ENCODE measurements at places on chromosomes 6 and 20.

DNA sequence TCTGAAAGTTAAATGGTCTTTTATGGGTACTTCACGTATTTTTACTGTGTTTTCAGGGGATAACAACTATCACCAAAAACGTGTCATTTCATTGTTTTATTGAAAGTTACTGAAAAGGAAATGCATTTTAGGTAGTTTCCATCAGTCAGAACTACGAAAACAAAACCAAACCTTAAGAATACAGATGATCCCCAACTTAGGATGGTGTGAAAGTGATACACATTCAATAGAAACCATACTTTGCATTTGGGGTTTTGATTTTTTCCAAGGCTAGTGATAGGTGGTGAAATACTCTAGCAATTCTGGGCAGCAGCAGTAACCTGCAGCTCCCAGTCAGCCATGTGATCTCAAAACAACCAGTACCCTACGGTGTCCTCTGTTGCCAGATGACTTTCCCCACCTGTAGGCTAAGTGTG lies 25.9 kb upstream of the EFHC1 start:
- no peak for DNase-seq

DNA sequence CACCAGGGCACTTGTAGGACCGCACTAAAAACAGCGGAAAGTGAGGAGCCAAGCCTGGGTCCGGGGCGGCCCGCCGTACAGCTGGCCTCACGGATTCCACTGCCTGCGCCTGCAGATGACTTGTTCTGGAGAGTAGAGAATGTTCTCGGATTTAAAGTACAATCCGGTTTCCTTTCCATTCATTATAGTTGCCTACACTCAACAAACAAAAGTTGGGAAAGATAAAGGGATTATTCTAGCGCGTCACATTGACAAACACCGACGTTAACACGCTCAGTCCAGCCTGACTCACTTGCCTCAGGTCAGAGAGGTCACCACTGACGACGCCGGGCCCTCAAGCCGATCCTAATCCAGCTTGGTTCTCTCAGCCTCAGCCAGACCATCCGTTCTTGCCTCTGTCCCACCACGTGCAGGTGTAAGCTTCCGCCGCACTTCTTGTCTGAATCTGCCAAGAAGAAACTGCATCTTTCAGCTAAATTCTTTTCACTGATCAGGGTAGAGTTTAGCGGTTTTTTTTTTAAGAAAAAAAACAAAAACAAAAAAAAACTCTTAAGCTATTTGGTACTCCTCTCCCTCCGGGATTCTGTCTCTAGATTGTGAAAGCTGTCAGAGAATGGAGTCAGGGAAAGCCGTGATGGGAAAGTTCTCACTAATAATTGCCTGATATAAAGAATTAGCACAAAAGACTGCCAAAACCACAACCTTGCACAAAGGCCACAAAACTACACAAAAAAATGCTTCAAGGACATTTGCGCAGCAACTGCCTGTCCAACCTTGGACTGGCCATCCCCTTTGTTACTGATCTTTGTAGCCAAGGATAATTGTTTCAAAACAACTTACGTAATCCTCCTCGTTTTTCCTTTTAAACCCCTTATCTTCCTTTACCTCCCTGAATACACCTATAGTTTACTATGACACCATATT lies 1.1 kb upstream of the PHF10 start:
- DNase-seq: no peak

DNA sequence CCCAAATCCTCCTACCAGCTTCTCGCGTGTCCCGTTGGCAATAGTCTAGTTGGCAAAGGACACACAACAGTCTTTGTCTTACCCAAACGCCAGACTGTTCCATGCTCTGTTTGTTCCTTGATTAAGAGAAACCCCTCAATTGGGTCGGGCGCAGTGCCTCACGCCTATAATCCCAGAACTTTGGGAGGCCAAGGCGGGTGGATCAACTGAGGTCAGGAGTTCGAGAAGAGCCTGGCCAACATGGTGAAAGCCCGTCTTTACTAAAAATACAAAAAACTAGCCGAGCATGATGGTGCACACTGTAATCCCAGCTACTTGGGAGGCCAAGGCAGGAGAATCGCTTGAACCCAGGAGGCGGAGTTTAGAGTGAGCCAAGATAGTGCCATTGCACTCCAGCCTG lies 153.7 kb downstream of the GRM4 start:
- no peak for DNase-seq

DNA sequence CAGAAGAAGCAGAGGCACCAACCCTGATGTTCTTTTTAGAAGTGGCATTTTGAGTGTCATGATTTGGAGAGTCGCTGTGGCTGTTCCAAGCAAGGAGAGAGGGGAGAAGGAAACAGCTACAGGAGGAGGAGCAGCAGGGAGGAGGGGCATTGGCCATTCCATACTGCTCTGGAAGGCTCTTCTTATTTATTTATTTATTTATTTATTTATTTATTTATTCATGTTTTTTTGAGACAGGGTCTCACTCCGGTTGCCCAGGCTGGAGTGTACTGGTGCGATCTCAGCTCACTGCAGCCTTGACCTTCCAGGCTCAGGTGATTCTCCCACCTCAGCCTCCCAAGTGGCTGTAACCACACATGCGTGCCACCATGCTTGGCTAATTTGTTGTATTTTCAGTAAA lies 178.3 kb upstream of the PROKR2 start:
- no peak for DNase-seq

GRCh38 chr20:32527052-32527446 lies 58.1 kb downstream of the NOL4L start:
- no peak for DNase-seq

- DNase-seq: peak; percentile 73
Observed at GRCh38 chr6:125201961-125202729, 48.6 kb downstream of the TPD52L1 start.

DNA sequence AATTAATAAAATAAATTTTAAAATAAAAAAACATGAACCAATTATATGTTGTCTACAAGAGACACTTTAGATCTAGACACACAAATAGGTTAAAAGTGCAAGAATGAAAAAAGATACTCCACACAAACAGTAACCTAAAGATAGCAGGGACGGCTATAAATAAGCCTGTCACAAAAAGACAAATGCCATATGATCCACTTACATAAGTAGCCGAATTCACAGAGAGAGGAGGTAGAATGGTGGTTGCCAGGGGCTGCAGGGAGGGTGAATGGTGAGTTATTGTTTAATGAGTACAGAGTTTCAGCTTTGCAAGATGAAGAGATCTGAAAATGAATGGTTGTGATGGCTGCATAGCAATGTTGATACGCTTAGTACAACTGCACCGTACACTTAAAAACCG lies 32.7 kb downstream of the KATNA1 start:
- DNase-seq: no peak

GRCh38 chr6:136923954-136924673 lies 2.0 kb downstream of the SLC35D3 start:
- DNase-seq: no peak

DNA sequence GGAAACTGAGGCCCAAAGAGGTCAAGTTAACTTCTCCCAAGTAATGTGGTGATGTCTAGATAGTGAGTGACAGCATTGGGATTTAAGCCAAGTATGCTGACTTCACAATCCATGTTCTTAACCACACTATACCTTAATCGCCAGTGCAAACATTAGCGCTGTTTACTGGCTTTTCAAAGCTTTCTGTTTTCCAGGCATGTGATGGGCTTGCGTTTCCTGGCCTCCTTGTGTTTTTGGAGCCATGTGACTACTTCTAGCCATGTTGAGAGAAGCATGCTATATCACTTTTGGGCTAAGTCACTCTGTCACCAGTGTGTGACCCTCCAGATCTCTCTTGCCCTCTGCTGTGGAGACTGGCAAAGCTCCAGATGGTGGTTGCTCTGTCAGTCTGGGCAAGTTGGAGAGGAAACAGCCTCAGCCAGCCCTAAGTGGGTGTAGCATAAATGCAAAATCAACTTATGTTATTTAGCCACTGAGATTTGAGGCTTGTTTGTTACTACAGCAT lies 76.9 kb downstream of the ANKRD6 start:
- no peak for DNase-seq

DNA sequence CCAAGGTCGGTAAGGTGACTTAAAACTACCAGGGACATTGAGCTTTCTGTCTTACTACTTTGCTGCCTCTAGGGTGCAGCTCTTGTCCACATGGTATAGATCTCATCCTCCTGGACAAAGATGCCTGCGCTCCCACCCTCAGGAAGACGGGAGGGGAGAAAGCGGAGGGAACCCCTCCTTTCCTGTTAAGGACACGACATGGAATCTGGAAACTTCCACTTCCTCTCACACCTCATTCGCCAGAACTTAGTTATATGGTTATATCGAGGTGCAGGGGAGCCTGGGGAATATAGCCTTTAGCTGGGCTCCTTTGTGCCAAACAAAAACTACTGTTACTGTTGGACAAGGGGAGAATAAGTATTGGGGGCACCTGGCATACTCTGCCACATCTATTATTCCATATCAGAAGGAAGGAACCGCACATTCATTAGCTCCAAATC lies 224.3 kb upstream of the TSHZ2 start:
- no peak for DNase-seq

DNA sequence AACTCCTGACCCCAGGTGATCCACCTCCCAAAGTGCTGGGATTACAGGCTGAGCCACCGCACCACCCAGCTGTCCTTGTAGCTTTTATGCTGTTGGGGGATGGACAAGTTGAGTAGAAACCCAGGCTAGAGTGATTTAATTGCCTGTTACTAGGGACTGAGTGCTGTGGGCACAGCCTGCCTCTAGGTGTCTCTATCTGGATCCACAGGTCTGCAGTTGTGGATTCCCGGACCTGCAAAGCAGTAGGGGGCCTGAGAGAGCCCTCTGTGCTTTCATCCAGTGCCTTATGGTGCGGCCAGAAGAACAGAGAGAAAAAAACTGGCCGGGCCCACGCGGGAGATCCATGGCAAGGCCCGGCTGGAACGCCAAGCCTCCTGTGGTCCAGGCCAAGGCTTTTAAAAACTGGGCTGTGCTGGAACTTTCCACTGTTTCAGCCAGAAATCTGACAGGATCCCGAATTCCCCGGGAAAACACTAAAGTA lies 5.2 kb downstream of the SIRPA start:
- peak; percentile 33 for DNase-seq

GRCh38 chr20:50594231-50594590 lies 84.0 kb downstream of the PTPN1 start:
- DNase-seq: no peak

GRCh38 chr6:158622545-158623190 lies 21.9 kb downstream of the DYNLT1 start:
- DNase-seq: no peak

- DNase-seq: no peak
Observed at GRCh38 chr6:170290296-170291128, at the start of gene DLL1. TSS of gene DLL1 (minus strand) at chr6:170291078. CDS start at chr6:170290139, 939 bp downstream.

DNA sequence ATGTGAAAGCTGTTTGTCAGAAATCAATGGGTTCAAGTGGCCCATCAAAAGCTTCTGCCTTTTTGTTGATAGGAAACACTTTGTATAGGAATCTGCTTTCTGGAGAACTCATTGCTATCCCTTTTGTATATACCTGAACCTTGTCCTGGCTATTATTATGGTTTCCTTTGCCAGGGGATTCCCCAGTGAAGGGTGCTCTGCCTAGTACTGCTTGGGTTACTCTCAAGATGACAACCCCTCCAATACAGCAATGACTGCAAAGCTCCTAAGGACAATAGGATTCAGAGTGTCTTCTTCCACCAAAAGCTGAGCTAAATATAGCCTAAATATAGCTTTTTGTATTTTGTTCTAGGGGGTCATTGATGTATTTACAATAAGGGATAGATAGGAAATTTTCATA lies 54.0 kb upstream of the PTPRK start:
- no peak for DNase-seq

GRCh38 chr6:9405369-9405768 lies 970.0 kb upstream of the SLC35B3 start:
- DNase-seq: peak; percentile 10

- no peak for DNase-seq
Observed at GRCh38 chr20:39109933-39110818, 148.0 kb downstream of the DHX35 start.

DNA sequence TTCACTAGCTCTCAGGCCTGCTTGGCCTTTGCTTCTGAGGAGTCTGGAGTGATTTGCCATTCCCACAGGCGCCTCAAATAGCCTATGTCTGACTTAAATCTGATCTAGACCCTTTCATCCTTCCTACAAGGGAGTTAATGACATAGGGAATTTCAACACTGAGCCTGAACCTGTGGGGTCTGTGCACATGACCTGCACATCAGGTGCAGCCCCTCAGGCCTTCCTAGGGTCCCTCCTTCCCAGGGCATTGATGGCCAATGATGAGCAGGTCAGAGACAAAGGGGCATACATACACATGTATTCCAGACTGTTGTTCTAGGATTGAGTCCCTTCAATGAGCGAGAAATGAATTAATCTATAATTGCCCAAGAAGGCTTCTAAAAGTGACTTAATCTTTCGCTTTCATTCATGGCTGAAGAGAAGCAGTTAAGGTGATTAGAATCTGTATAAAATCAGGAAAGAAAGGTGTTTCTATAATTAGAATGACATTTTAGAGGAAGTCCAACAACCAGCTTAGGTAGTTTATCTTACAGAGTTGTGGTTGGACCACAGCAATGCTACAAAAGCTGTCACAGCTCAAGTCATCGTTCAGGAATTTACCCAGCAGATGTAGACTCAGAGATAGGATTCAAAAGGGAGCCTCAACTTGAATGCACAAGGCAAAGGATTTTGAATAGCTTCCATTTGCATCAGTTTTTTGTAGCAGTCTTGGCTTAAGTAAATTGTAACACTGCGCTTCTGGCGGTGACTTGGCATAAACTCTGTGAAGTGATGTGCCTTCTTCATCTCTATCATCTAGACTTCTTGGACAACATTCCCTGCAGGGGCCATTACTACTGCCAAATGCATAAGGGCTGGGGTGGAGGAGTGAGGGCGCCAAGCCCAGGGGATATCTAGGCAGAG lies 27.0 kb upstream of the TBC1D7 start:
- peak; percentile 76 for DNase-seq

GRCh38 chr6:139099984-139100383 lies 34.9 kb upstream of the HECA start:
- DNase-seq: no peak

- DNase-seq: no peak
Observed at GRCh38 chr6:2155206-2155605, 90.2 kb downstream of the GMDS start.

DNA sequence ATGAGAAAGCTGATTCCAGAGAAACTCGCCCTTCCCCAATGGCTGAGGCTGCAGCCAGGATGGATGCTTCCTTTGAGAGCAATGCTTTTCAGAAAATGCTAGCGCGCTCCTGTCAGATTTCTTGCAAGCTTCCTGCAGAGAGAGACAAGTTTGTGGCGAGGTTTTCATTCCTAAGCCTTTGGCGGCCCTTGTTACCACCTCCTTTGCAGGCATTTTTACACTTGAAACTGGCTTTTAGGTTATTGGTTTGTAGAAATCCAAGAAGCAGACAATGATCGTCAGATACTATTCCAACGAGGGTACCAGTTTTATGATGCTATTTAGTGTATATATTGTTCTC lies 1.1 kb downstream of the FNDC1 start:
- DNase-seq: no peak

- no peak for DNase-seq
Observed at GRCh38 chr6:135631821-135632220, 134.3 kb upstream of the AHI1 start.
